ENCODE measurements at places on chromosomes 12 and 14.
A peak's percentile ranks its signal among the peaks of the same experiment; 100 is the strongest.

GRCh38 chr12:99695050-99695449, 47.5 kb downstream of the GARIN6 start:
- DNase-seq, result no peak

- DNase-seq, result no peak
Measured at GRCh38 chr12:122129131-122129530, 44.9 kb downstream of the IL31 start.

GRCh38 chr12:120666571-120667390, 20.2 kb upstream of the MLEC start:
- no peak for DNase-seq

DNA sequence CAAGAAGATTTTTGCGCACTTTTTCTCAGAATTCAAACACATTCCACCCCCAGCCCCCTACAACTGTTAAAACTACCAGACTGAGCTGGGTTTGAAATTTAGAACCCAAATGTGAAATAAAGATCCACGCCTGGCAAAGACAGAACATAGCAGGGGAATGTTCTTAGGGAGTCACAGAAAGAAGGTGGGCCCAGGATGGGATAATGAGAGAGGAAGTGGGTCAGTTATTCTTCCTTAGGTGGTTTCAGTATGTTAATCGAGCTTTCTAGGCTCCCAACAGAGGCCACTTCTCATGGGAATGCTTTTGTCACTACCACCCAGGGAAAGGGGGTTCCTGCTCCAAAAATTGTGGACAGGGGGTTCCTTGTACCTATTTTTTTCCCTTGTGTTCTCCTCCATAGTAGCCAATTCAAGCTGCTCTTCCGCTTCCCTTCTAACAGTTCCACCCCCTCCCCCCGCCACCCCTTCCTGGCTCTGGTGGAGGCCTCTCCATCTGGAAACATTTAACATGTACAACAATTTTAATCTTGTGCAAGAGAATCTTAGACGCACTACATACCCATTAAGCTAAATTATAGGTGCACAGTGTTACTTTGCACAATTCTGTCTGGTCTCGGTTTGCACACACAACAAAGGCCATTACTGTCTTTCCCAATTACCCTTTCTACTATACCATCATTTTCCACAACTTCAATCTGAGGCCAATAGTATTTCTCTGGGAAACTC, 218.1 kb downstream of the MON2 start:
- DNase-seq, result peak; percentile 96

GRCh38 chr12:128872303-128872702, 19.0 kb downstream of the GLT1D1 start:
- DNase-seq, result no peak

DNA sequence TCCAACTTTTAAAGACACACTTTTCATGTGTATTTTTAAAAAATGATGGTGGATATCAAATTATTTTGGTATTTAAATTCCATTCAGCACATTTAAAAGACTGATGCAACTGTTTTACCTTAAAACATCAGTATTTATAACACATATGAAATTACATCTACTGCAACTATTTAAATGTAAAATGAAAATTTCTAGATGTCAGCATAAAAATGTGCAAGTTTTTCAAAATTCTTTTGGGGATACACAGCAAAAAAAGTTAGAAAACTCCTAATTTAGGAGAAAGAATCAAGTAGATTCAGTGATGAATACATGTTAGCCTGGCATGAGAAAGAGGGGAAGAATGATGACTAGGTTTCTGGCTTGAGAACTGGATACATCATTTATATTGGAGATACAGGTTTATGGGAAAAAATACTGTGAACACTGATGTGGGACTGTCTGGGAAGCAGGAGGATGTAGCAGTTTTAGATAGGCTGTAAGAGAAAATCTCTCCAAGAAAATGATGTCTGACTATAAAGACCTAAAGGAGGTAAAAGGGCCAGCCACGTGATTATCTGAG, 9.2 kb downstream of the SOS2 start:
- no peak for DNase-seq

GRCh38 chr12:68804657-68805591, 3.1 kb upstream of the MDM2 start:
- DNase-seq, result no peak

- no peak for DNase-seq
Measured at GRCh38 chr14:62056789-62057188, 294.6 kb downstream of the SNAPC1 start.

GRCh38 chr14:36655963-36656686, 5.5 kb upstream of the PAX9 start:
- DNase-seq, result no peak

GRCh38 chr14:20745571-20746358, at the start of gene EDDM3A:
EDDM3A (plus strand) TSS chr14:20745887; CDS start chr14:20747581, 1,694 bp downstream.
- no peak for DNase-seq

DNA sequence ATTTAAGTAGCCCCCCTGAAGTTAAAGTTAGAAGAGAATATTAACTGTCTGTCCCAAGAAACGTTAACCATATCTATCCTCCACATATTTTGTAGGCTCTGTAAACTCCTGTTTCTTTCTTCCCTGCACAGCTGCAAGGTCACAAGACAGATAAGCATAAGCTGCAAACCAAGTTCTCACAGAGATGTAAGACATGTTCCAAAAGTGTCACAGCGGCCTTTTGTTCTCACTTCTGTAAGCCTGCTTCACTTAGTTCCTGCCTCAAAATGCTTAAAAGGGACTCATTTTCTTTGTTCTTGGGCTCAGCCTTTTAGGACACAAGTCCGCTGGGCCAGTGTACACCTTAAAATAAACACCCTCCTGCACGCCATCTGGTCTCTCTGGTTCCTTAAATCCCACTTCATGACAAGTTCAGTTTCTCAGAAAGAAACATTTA, 3.2 kb downstream of the RNASE1 start:
- no peak for DNase-seq

DNA sequence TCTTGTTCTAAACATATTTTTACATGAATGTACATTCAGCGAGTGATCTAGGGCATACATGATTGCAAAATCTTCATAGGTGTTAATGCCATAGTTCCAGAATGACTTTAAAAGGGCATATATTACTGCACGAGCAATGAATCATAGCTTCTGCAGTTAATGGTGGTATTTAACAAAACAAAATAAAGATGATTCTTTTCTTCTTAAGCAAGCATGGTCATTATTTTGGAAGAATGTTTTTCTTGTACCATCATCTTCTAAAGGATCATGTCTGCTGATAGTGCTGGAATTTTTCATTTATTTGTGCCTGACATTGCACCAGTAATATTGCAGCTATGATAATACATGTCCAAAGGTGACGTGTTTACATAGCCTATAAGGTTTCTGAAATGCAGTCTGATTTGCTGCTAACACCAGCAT, 388.6 kb downstream of the CCDC91 start:
- peak; percentile 20 for DNase-seq

- peak; percentile 84 for DNase-seq
Measured at GRCh38 chr12:45290216-45290605, 74.3 kb downstream of the ANO6 start.

DNA sequence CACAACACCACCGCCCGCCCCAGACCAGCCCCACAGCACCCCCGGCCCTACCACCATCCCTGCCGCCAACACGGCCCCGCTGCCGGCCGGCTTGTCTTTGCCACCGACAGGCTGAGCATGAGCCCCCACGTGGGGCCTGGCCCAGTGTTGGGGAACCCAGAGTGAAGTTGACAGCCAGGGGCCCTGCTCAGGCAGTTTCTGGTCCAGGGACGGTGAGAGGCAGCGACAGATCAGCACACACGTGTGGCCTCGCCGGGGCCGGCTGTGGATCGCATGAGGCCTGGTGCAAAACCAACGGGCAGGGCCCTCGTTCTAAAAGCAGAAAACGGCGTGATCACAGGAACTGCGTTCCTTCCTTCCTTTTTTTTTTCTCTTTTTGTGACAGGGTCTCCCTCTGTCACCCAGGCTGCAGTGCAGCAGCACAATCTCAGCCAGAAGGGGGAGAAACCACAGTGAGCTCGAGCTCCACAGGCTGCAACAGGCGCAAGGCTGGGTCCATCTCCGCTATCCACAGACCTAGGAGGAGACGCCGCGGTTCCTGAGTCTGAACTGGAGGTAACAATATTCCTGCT, 50.5 kb upstream of the FBRSL1 start:
- no peak for DNase-seq

DNA sequence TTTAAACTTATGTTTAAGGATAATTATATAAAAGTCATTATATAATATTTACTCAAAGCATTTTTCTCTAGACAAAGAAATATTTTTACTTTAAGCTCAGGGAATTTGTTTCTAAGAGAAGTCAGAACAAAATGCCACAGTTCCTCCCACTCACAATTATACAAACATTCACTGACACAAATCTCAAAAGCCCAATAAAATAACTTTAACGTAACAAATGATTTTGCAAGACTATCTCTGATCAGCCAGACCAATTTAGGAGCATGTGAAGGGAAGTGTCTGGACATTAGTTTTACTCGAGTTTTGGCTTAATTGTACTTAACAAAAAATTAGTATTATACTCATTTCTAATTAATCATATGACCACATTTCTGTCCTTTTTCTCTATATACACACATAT, 41.2 kb downstream of the COCH start:
- DNase-seq, result no peak

DNA sequence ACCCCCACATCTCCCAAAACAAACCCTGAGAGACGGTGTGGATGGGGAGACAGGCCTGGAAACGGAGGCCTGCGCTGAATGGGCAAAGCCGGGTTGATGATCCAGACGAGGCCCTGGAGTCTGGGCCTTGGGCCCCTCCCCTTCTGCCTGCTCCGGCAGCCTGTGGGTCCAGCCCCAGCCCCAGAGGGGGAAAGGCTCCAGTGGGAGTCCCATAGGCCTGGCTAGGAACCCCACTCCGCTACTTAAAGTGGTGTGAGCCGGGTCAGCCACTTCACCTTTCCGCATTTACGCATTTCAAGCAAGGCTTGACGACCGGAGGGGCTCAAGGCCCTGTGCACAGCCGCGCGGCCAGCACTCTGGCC, 695 bp upstream of the TNFAIP2 start:
- DNase-seq, result no peak

- DNase-seq, result no peak
Measured at GRCh38 chr12:21718944-21719650, 55.4 kb downstream of the KCNJ8 start.

DNA sequence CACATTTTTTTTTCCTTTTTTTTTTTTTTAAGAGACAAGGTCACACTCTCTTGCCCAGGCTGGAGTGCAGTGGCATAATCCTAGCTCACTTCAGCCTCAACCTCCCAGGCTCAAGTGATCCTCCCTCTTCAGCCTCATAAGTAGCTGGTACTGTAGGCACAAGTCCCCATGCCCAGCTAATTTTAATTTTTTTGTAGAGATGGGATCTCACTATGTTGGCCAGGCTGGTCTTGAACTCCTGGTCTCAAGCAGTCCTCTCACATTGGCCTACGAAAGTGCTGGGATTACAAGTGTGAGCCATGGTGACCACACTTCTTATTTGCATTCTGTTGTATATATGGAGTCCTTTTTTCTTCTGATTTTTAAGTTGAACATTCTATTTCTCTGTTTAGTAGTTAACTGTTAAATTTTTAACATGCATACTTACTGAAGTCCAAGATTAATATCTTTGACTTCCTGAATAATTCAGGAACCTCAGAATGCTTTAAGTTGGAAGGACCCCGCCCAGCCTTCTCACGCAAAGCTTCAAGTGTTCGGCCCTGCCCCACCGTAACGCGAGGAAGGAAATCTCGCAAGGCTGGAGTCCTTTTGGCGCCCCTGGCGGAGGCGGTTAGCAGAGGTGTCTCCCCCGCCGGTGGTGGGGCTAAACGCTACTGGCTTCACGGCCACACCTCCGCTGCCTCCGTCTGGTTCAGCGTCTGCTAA, 21.6 kb downstream of the SPATS2 start:
- DNase-seq, result no peak

DNA sequence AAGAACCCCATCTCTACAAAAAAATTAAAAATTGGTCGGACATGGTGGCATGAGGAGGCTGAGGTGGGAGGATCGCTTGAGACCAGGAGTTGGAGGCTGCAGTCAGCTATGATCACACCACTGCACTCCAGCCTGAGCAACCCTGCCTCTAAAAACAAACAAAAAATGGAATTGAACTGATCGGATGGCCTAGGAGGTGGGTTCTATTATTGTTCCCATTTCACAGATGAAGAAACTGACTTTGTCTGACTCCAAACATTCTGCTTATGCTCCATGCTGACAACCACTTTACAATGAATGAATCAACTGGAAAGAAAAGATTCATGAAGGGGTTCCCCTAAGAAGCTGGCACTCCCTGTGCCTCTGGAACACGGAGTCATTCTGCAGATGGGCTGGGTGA, 47.3 kb downstream of the TRPV4 start:
- DNase-seq, result no peak

DNA sequence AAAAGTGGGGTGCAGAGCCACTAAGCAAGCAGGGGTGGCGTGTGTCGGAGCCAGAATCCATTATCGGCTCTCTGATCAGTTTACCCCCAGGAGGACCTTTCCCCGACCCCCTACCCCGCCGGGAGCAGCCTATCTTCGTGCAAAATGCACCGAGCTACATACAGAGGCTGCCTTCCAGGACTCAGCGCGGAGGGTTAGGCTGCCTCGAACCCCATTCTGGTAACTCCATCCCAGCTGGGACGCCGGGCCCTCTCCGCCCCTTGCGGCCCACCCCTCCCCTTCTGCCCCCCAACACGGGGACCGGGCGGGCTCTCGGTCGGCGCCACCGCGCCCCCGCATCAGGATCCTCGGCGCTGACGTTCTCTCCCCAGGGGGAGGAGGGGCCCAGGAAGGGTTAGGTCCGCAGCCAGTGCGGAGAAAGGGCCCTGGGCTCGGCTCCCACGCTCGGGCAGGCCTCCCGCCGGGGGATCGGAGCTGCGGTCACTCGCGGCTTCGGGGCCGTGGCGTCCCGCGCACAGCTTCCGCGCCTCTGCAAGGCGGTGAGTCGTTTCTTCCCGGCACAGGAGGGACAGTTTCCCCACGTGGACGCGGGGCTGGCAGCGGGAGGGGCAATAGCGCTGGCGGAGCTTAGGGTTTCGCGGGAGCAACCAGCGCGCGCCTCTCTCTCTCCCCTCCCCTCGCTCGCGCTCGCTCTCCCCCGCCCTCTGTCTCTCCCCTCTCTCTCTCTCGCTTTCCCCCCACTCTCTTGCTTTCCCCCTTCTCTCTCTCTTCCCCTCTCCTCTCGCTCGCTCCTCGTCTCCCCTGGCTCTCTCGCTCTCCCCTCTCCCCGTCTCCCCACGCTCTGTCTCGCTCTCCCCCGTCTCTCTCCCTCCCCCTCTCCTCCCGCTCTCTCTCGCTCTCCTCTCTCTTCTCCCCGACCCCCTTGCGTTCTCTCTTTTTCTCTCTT, 12.5 kb upstream of the MAP3K9 start:
- DNase-seq, result peak; percentile 40

DNA sequence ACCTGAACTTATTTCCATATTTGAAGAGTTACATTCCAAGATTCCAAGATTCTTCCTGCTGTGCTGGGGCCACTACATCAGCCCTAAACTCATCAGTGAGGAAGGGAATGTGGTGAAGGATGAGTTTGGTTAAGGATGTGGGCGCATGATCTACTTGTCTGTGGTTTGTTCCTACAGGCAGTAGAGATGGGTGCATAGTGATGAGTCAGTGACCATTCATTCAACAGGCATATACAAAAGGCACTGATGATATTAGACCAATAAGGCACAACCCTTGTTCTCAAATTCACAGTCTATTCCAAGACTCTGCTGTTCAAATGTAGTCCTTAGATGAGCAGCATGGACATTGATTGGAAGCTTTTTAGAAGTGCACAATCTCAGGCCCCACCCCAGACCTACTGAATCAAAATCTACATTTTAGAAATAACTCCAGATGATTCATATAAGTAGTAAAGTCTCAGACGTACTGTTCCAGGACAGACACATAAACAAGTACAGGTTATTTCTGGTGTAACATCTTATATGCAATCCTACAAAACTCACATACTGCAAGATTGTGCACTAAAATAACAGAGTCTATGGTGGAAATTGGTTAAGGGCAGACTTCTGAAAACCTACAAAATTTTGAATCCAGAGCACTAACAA, 47.7 kb upstream of the MAP3K9 start:
- DNase-seq, result peak; percentile 86

GRCh38 chr14:105303949-105304348, 3.1 kb upstream of the BRF1 start:
- DNase-seq, result no peak
